ENCODE measurements at places on chromosomes 16 and 17.

DNA sequence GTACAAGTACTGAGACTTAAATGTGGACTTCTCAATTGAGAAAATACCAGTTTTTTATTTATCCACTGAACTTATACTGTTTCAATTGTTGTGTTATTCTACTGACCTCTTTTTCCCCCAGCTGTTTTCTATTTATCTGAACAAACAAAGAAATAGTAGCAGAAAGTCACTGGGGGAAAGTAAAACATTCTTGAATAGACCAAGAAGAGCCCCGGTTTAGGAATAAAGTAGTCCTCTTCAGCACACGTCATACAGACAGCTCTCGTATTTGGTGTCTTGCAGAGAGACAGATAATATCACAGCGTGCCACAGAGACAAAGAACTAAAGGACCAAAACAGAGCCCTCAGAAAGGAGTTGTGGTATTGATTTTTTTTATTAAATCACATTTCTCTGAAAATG is 1159.1 kb upstream of the CDH8 start:
- no peak for DNase-seq

GRCh38 chr16:79758615-79759346 is 158.2 kb upstream of the MAF start:
- no peak for DNase-seq

GRCh38 chr16:84532291-84532724 is 27.8 kb upstream of the MEAK7 start:
- DNase-seq: no peak

- no peak for DNase-seq
Observed at GRCh38 chr16:1771864-1772361, 570 bp upstream of the NME3 start.

- no peak for DNase-seq
Observed at GRCh38 chr17:17555151-17555550, 36.4 kb downstream of the PEMT start.

GRCh38 chr17:9520649-9521048 is 55.0 kb downstream of the STX8 start:
- DNase-seq: no peak

GRCh38 chr16:67562526-67562917 is at the start of gene CTCF:
TSS of gene CTCF (plus strand) at chr16:67562526. CDS start at chr16:67610833, 48,307 bp downstream.
- peak; percentile 81 for DNase-seq

- DNase-seq: no peak
Observed at GRCh38 chr16:17556276-17557052, 85.7 kb upstream of the XYLT1 start.

DNA sequence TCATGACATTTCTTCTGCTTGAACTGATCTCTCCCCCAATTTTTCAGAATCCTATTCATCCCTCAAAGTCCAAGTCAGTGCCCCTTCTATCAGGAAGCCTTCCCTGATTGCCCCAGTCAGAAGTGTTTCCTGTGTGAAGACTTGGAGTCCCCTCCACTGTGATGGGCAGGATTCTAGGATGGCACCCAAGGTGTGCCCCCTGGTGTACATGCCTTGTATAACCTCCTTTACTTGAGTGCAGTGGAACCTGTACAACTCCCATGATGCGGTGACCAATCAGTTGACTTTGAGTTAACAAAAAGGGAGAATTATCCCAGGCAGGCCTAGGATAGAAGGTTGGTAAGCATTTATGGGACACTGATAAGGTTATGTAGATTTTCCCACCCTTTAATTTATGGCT is 23.4 kb downstream of the MYH13 start:
- DNase-seq: no peak

- DNase-seq: no peak
Observed at GRCh38 chr16:12182212-12182611, 205.7 kb downstream of the SNX29 start.

GRCh38 chr17:62822080-62822904 is 14.2 kb upstream of the MARCHF10 start:
- DNase-seq: no peak

DNA sequence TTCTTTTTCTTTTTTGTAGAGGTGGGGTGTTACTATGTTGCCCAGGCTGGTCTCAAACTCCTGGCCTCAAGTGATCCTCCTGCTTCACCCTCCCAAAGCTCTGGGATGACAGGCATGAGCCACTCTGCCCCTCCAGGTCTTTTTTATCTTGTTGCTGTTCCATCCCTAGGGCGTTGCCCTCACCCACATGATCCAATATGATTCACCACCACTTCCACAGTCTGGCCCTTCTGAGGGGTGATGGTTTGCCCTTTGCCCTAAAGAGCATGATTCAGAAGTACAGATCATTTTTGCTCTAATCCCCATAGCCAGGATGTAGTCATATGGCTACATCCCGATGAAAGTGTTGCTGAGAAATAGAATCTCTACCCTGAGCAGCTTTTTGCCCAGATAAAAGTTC is 18.8 kb downstream of the STX4 start:
- peak; percentile 27 for DNase-seq

- DNase-seq: no peak
Observed at GRCh38 chr17:77503293-77503655, 362.5 kb downstream of the SEC14L1 start.

DNA sequence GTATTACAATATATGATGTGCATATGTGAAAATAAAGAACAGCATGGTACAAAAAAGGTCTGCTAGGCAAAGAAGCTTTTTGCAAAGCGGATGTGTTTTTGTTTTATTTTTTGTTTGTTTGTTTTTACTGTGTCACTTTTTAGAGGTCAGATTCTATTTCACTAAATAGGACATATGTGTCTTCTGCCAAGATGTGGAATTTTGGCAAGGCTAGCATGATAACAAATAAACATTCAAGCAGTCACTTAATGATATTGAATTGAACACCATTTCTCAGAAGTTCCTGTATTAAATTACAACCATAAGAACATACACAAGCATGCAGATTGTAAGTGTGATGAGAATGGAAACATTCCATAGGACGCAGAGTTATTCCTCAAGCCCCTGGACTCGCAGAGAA is 492.7 kb downstream of the WWOX start:
- no peak for DNase-seq

GRCh38 chr17:45093444-45094110 is 32.5 kb downstream of the NMT1 start:
- DNase-seq: no peak

- no peak for DNase-seq
Observed at GRCh38 chr16:75627851-75628250, 4.8 kb upstream of the ADAT1 start.

GRCh38 chr17:62860962-62861873 is 53.1 kb upstream of the MARCHF10 start:
- no peak for DNase-seq

DNA sequence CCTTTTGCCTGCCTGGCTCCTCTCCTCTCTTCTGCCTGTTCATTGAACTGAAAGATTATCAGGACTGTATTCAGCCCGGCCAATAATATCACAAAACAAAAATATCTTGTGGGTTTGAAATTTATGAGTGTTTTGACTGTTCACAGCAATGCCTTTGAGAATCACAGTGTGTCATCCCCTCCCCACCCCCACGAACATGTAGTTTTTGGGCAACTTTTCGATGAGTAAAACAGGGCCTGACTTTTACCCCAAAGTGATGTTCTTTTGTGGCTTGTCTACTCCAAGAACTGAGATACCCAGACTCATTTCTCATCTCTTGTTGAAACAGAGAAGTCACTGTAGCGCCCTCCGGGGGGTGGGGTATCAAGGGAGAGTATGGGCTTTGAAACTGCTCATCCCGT is 675.7 kb downstream of the WWOX start:
- peak; percentile 86 for DNase-seq

GRCh38 chr17:77527409-77527808 is 386.6 kb downstream of the SEC14L1 start:
- no peak for DNase-seq

- DNase-seq: no peak
Observed at GRCh38 chr16:879461-879861, 78.9 kb upstream of the GNG13 start.

- DNase-seq: no peak
Observed at GRCh38 chr17:6815775-6816174, 15.8 kb downstream of the TEKT1 start.

DNA sequence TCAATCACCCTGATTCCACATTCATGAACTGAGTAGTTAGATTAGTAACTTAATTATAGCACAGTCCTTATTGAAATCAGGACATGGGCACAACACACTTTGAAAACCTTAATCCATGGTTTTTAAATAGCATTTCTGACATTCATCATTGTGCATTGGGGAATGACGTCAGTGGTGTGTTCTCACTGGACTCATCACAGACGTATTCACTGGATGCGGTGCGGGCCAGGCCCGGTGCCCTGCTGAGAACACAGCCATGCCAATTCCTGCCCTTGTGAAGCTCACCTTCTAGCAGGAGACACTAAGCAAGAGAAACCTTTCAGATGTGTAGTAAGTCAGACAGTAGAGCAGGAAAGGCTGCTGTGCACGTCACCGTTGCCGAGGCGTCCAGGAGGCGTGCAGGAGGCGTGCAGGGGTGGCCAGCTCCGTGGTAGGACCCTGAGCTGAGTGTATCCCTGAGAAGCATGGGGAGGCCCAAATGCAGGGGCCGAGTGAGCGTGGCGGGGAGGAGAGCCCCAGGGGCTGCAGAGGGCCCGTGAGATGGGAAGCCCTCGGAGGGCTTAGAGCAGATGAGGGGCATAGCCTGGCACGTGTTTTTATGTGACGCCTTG is 12.9 kb downstream of the BANP start:
- DNase-seq: no peak

- DNase-seq: no peak
Observed at GRCh38 chr17:27477050-27477888, 21.0 kb downstream of the KSR1 start.

DNA sequence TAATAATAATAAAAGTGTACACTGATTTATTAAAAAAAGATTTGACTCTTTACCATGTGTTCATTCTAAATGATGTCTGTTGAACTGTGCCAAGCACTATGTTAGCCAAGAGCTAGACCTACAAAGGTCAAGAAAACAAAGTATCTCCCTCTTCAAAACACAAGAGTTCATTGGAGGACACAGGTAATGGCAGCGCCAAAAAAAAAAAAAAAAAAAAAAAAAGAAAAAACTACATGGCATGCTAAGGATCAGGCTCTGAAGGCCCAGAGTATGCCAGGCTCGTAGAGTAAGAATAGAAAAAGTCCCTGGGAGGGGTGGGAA is 35.2 kb downstream of the CYTH1 start:
- no peak for DNase-seq

DNA sequence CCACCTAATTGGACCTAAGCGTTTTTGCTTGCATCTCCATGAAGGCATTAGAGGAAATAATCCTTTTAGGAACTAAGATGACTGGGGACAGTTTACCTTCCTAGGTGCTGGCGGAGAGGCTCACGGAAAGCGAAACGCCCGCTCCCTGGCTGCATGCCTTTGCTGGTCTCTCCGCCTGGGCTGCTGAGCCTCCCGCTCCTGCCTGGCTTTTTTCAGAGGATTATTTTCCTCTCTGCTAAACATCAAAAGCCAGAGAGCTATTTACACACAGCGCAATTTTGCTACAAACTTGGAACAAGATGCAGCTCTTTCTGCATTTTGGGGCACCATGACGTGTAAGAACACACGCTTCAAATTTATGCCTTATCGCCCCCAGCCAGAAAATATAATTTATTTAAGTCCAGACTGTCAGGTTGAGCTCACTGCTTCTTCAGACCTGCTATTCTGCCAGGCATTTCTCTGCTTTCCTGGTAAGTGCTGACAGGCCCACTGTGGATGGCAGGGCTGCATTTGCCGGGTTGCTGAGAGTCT is 124.4 kb downstream of the SPACA3 start:
- DNase-seq: no peak

DNA sequence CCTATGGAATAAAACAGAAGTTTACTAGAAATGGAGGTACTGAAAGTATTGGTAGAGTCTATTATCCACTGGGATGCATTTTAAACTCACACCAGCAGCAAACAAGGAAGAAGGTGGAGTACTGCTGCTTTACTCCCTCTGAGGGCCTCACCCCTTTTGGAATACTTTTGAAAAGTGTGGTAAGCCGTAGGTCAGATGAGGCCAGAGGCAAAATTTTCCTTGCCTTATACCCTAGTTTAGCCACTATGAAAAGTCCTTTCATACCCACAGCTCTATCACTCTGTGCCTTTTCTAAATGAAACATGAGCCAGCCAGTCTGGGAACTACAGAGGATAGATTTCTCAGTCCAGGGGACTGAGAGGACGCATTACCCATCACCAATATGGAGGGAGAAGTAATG is 14.0 kb downstream of the GDE1 start:
- DNase-seq: no peak

DNA sequence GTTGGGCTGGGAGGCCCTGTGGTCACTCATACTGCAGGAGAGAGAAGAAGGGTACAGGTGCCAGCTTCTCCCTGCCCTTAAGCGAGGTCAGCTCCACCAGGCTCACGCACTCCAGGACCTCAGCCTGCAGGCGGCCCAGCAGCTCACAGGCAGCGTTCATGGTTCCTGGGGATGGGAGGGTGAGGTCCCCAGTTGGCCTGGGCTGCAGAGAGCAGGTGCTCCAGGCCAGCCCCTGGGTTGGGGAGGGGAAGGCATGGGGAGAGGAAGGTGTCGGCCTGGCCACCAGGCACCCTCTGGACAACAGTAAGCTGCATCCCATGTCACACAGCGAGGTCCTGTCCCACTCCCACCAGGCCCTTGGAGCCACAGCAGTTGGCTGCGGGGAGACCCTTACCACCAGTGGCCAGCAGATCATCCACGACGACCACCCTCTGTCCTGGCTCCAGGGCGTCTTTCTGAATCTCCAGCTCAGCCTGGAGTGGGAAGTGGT is 2.0 kb downstream of the APRT start:
- no peak for DNase-seq

DNA sequence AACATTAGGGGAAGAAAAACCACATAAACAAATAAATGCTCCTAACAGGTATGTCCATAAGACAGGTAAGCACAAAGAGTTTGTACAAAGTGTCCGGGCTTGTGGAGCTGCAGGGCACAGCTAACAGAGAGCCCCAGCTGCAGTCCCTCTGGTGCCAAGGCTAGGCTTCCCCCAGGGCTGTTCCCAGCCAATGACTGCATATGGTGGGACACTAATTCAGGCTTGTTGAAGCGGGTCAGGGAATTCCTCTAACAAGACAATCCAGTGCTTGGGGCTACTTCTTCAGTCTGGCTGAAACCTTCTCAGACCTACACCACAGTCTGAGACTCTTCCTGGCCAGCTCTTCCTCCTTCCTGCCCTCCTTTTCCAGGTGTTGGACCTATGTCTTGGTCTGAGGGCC is 51.7 kb upstream of the ALDH3A1 start:
- no peak for DNase-seq

- no peak for DNase-seq
Observed at GRCh38 chr17:48611213-48611612, 396 bp upstream of the HOXB7 start.

- no peak for DNase-seq
Observed at GRCh38 chr17:48630925-48631692, 5.0 kb upstream of the HOXB9 start.

GRCh38 chr16:72430121-72430520 is 258.2 kb upstream of the PMFBP1 start:
- DNase-seq: no peak

- DNase-seq: no peak
Observed at GRCh38 chr16:12639044-12639443, 164.6 kb downstream of the CPPED1 start.

DNA sequence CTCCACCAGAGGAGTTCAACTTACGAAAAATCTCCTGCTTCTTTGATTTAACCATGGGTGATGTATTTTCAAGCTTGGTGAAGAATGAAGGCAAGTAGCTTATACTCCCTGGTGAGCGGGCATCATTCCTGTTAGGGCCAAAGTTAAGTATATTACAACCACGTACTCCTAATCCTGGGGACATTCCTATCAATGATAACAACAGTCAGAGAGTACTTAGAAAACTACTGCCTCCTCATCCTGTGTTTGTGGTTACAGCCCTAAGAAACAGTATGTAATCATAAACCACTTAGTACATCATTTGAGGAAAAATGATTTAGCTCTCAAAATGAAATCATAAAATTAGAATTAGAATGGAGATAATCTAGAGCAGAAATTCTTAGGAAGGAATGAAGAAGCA is 47.3 kb downstream of the TTC19 start:
- no peak for DNase-seq
